ENCODE measurements at places on chromosomes 16 and 17.

- no peak for DNase-seq
Measured at GRCh38 chr16:34802396-34802795, 1343.0 kb downstream of the TP53TG3F start.

DNA sequence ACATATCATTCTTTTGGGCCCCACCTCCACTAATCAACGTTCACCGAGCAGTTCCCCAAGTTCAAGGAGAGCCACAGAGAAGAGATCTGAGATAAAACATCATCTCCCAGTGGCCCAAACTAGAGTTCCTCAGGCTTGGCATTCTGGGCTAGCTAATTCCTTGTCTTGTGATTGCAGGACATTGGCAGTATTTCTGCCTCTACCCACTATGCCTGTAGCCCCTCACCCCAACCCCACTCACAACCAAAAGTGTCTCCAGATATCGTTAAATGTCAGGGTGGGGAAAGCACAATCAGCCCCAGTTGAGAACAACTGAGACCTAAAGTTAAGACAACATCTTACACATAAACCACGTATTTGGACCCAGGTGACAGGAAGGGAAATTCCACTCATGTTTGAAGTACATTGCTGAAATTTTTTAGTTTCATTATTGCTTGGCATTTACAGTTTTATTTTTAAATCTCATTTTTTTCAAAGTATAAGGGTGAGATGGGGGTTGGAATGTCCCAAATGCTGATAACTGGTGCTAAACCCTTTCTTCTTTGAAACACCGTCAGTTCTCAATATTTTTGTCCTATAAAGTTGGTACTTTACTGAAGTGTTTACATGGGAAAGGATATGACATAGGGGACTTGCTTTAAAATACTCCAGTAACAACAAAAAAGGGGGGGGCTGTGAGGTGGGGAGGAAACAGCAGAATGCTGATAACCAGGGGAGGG, 13.6 kb downstream of the ZC3H7A start:
- DNase-seq: no peak

DNA sequence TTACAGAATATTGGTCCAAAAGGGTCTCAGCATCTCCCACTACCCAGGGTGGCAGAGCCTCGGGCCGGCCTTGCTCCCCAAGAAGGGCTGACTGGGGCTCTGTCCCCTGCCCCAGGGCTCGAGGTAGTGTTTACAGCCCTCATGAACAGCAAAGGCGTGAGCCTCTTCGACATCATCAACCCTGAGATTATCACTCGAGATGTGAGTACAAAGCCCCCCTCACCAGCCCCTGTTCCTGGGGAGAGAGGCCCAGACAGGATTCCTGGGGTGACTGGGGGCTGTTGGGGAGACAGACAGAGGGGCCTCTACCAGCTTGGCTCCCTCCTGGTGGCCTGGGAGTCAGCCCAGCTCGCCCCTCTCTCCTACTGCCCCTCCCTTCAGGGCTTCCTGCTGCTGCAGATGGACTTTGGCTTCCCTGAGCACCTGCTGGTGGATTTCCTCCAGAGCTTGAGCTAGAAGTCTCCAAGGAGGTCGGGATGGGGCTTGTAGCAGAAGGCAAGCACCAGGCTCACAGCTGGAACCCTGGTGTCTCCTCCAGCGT, 6.1 kb upstream of the NLRC5 start:
- DNase-seq: no peak

GRCh38 chr17:81245024-81245664, 6.0 kb downstream of the NDUFAF8 start:
- no peak for DNase-seq

GRCh38 chr16:77211880-77212740, 12.9 kb downstream of the SYCE1L start:
- peak; percentile 86 for DNase-seq

- no peak for DNase-seq
Measured at GRCh38 chr17:77042476-77043231, 98.1 kb upstream of the SEC14L1 start.

- DNase-seq: no peak
Measured at GRCh38 chr16:68233085-68233834, 2.7 kb downstream of the ESRP2 start.

Measured in SK-N-DZ (cell line).